ENCODE measurements at places on chromosomes 3 and 15.

GRCh38 chr3:124781476-124782376 is 51.5 kb downstream of the UMPS start:
- DNase-seq: no peak

- DNase-seq: no peak
These were observed 15.2 kb downstream of the PLA2G4B start for GRCh38 chr15:41853831-41854230.

GRCh38 chr15:40500568-40501330 is 30.0 kb downstream of the CHST14 start:
- no peak for DNase-seq

- DNase-seq: no peak
These were observed 50.1 kb downstream of the KLHL25 start for GRCh38 chr15:85744579-85744978.

DNA sequence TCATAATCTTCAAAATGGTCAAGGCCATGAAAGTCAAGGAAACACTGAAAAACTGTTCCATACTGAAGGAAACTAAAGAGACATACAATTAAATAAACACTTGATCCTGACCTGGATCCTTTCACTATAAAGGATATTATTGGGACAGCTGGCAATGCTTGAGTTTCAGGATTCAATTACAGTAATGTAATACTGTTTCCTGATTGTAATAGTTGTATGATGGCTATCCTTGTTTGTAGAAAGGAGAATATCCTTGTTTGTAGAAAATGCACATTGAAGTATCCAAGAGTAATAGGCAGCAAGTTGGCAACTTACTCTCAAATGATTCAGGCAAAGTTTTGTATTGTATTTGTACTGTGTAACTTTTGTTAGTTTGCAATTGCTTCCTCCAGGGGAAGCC is 4.6 kb downstream of the CIDEC start:
- no peak for DNase-seq

- DNase-seq: no peak
These were observed 82.7 kb upstream of the SLC6A6 start for GRCh38 chr3:14319654-14320182.

GRCh38 chr3:186782542-186783057 is 777 bp upstream of the EIF4A2 start:
- no peak for DNase-seq

- no peak for DNase-seq
These were observed at the start of gene RHCG for GRCh38 chr15:89496155-89497098. RHCG (minus strand) TSS chr15:89496583; CDS start chr15:89496544, 39 bp downstream.

DNA sequence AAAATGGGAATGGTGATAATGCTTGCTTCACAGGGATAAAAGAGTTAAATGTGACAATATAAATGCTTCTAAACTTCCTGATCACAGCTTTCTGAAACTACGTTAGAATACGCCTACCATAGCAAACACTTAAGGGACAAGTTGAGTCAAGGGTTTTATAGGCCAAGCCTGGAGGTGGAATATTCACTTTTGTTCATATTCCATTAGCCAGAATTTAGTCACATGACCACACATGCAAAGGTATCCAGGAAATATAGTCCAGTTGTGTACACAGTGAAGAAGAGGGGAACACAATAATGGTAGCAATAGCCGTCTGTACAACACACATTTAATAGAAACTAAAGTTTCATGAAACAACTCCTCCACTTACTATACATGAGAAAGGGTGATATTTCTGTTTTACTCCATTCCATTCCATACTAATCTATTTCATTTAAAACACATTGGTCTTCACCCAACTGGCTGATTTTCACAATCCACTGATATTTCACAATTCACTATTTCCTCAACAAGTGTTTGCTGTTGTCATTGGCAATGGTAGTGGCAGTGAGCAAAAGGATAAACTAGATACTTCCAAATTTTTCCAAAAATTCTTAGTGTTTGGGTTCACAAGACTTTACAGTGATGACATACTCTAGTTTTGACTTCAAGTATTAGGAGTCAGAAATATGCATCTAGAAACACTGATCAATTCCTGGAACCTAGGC is 270.9 kb downstream of the ERC2 start:
- DNase-seq: no peak

GRCh38 chr3:42872718-42873117 is 3.0 kb downstream of the CYP8B1 start:
- no peak for DNase-seq

GRCh38 chr3:132283440-132283839 is 33.8 kb upstream of the ACP3 start:
- DNase-seq: no peak

DNA sequence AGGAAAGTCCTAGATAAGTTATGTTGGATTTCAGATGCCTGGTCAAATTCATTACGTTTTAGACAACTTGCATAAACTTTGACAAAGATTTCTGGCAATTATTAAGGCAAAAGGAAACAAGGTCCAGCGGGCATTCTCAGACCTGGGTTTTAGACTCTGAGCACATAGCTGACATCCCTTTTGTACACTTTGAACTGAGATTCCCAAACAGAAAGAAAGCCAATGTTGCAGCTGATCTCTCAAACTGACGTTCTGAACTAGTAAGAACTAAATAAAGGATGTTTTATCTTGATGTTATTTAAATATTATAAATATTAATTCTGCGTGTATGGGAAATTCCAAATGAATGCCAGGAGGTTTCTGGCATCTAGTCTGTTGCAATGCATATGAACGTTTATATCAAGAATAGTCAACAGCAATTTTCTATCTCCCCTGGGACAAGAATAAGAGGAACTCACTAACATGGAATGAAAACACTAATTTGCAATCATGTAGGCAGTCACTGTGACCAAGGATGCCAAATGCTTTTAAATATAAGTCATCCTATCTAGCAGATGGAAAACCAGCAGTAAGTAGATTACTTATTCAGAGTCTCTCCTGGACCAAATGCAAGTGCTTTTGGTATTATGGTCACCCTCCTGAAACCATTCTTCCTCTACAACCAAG is 202.1 kb downstream of the GREM1 start:
- DNase-seq: no peak

DNA sequence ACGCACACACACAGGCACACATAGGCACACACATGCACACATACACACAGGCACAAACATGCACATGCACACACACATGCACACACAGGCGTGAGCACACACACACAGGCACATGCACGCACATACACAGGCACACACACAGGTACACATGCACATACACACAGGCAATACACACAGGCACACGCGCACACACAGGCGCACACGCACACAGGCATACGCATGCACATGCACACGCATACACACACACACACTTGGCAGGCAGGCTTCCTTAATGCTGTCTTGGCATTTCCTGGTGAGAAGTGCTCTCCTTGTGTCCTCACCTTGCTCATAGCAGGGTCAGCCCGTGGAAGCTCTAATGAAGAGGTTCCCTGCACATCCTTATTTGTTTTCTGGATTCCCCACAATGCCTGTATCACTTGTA is 8.4 kb upstream of the SLCO2A1 start:
- no peak for DNase-seq

GRCh38 chr15:32838820-32839219 is 121.0 kb downstream of the GREM1 start:
- no peak for DNase-seq

DNA sequence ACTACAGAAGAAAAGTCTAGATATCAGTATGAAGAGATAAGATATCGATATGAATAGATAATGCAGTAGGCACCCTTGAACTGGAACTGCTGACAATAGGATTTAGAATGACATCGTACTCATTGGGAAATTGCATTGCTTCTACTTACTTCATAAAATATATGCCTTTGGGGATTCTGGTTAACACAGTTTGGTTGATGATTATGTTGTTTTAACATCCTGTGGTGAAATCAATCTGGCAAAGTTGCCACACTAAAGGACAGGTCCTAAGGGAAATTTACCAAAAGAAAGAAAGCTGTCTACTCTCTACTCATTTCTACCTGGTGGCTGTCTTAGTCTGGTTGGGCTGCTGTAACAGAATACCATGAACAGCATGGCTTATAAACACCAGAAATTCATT is 417.4 kb upstream of the DPH6 start:
- DNase-seq: no peak

DNA sequence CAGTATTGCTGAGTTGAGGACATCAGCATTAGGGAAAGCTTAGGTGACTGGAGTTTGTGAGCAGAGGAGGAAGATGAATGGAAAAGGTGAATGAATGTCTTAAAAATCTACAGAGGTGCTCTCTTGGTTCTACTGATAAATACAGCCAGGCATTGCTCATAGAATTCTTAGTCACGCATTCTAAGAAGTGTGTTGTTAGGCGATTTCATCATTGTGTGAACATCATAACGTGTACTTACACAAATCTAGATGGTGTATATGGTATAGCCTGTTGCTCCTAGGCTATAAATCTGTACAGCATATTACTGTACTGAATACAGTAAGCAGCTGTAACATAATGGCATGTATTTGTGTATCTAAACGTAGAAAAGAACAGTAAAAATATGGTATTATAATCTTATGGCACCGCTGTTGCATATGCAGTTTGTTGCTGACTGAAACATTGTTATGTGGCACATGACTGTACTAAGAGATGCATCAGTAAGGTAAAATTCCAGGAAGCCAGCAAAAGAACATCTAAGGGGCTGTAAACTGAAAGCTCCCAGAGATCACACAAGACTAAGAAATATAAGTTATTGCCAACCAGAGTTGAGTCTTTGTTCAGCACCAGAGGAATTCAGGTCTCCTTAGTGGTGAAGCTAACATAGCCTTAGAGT is 42.9 kb upstream of the ASB14 start:
- DNase-seq: no peak

DNA sequence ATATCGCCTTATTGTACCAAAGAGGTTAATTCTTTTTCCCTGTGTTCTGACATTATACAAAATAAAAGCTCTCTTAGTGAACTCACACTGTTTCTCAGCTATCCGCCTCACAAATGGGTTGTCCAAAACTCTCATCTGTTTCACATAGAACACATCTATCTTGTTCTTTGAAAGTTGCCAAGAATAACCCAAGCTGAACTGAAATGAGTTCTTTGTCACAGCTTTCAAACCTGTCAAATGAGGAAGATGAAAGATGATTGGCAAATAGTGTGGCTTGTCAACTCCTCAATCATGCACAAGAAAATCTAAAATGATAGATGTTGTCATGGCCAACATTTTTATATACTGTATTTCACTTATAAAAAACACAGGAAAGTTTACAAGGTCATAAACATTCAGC is 168.1 kb upstream of the OSTN start:
- DNase-seq: no peak

GRCh38 chr3:46022909-46023785 is 4.1 kb downstream of the XCR1 start:
- no peak for DNase-seq

DNA sequence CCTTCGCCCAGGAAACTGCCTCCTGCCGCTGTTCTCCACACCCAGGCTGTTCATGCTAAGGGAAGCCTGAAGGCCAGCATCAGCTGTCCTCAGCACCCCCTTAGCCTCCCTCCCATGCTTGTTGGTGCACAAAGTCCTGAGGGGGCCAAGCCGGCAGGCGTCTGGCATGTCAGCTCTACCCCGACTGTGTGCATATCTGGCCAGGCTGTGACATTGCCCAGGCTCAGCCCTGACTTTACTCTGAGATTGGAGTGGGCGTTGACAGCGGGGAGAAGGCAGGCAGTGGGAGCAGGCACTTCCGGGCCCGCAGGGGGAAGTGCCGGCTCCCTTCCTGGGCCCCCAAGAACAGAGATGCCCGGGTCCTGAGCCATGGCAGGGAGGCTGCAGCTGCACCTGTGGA is 492.2 kb downstream of the AGBL1 start:
- DNase-seq: no peak

- no peak for DNase-seq
These were observed 10.9 kb downstream of the PXYLP1 start for GRCh38 chr3:141242377-141243092.

GRCh38 chr3:3799173-3800079 is at the start of gene LRRN1:
LRRN1 (plus strand) TSS chr3:3799431; CDS start chr3:3844642, 45,211 bp downstream.
- DNase-seq: peak; percentile 28

DNA sequence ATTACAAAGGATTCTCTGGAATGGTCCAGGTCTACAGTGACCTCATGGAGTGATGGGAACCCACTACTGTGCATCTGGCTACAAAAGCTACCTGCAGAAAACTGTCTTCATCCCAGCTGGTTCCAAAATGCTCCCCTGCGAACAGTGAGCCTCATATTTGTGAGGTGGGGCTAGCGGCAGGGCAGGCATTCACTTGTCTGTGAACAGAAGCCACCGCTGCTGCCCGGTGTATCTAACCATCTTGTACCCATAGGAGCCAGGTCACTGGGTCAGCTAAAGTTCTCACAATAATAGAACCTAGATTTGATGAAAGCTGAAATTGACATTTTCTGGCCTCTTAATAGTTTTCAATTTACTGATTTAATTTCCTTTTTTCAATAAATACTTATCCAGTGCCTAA is 150.7 kb downstream of the KLF13 start:
- DNase-seq: no peak

DNA sequence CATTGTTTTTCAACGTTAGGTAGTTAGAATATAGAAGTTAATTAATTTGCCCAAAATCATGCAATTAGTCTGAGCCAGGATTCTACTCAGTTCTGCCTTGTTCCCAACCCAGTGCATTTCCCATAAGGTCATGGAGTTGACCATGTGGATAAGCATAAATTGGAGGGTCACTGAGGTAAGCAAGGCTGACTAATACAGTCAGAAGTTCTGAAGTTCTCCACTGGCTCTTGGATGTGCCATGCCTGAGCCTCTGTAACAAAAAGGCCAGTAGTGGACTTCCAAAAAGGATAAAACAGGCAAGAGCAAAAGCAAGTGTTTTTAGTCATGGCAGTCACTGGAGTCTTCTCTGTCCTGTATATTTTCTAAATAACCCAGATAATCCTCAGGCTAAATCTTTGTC is 124.4 kb upstream of the PHLDB2 start:
- DNase-seq: no peak

DNA sequence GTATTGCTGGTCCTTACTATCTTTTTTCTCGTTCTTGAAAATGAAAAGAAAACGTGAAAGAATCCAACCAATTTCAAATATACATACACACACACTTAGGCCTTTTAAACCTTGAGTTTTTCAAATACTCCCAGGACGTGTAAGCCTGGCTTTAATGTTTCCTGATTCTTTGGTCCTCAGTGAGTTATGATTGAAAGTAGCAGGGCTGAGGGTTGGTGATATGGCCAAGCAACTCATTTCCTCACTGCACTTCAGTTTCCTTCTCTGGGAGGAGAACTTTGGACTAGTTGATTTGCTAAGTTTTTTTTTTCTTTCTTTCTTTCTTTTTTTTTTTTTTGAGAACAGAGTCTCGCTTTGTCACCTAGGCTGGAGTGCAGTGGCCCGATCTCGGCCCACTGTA is 34.6 kb downstream of the CHD2 start:
- DNase-seq: no peak

GRCh38 chr3:39088456-39088855 is 19.0 kb downstream of the GORASP1 start:
- DNase-seq: no peak

- DNase-seq: no peak
These were observed 435 bp downstream of the SLC35G2 start for GRCh38 chr3:136819392-136819730.

- DNase-seq: no peak
These were observed 29.4 kb upstream of the TMEM45A start for GRCh38 chr3:100463002-100463401.

GRCh38 chr15:82111918-82112317 is 66.1 kb upstream of the MEX3B start:
- DNase-seq: no peak

GRCh38 chr3:129485721-129486663 is 42.4 kb upstream of the RHO start:
- DNase-seq: no peak
